ENCODE measurements at places on chromosomes 7 and 10.

GRCh38 chr7:3028758-3029093 is 14.9 kb downstream of the CARD11 start:
- no peak for DNase-seq

- DNase-seq = no peak
These were observed 535.0 kb upstream of the FZD8 start for GRCh38 chr10:36177071-36177470.

- no peak for DNase-seq
These were observed 34.6 kb downstream of the ZEB1 start for GRCh38 chr10:31353574-31353973.

GRCh38 chr7:157797361-157797760 is 460.6 kb downstream of the DNAJB6 start:
- DNase-seq = no peak

GRCh38 chr10:15181576-15182156 is 13.2 kb upstream of the NMT2 start:
- no peak for DNase-seq

DNA sequence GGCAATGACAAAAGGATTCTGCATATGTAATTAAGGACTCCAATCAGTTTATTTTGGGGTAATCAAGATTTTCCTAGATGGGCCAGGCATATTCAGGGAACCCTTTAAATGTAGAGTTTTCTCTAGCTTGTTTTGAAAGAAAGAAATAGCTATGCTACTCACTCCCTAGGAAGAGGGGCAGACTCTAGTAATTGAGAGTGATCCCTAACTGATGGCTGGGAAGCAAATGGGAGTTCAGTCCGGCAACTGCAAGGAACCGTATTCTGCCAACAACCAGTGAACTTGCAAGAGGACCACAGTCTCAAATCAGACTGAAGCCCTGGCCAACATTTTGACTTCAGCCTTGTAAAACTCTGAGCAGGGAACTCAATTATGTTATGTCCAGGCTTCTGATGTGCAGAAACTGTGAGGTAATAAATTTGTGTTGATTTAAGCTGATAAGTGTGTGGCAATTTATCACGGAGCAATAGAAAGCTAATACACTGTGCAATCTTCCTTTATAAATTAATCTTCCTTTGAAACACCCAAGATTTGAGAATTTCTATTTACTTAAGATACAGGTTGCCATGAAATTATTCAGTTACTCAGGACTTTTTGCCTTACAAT is 14.0 kb downstream of the AOAH start:
- no peak for DNase-seq

Measured in CD8-positive, alpha-beta memory T cell (primary cell).